ENCODE measurements at places on chromosomes 5 and 9.

GRCh38 chr9:133715295-133715865 lies 22.8 kb downstream of the SARDH start:
- no peak for DNase-seq

DNA sequence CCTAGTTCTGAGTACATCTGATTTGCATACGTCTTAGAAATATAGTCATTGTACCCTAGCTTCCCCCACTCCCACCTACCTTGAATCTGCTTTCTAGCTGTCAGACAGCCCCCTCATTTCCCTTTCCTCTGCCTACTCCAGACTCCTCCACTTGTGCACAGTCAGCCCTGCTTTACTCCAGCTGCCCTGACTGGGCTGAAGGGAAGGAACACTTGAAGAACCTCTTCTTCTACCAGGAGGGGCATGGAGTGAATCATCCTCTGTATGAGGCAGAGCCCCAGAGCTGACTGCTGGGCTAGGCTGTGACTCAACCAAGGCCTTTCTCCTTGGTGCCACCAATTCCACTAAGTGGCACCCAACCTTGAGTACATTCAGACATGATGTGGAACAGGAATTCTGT lies 18.1 kb upstream of the ZFR start:
- peak; percentile 2 for DNase-seq

- no peak for DNase-seq
Measured at GRCh38 chr5:172790496-172790889, 19.5 kb upstream of the DUSP1 start.

DNA sequence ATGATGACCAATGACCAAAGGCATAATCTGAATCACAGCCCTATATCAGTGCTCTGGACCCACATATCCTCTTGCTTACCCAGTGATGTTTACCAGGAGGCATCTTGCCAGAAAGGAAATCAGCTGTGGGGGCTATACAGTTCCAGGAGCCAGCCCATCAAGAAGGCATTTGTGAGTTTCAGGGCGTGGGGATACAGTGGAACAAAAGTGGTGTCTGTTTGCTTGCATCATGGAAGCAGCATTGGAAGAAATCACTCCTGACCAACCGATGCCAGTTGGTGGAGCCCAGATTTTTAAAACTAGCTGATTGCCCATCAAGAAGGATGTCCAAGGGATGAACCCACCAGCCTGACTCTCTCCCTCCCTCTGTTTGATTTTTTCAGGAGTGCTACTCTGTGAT lies 106.5 kb upstream of the EGFLAM start:
- DNase-seq: no peak

- DNase-seq: no peak
Measured at GRCh38 chr9:19498015-19498414, 89.2 kb downstream of the ACER2 start.

- DNase-seq: no peak
Measured at GRCh38 chr5:98110282-98110691, 663.2 kb upstream of the RGMB start.

GRCh38 chr5:73204332-73204731 lies 31.3 kb downstream of the TMEM174 start:
- no peak for DNase-seq

Data from stimulated activated CD8-positive, alpha-beta memory T cell treated with anti-CD3 and anti-CD28 coated beads, Interleukin-7, amount 100 ng/mL, for 24 hours (primary cell).